SIG-M5 (cell line): ENCODE measurements at places on chromosomes 5 and 9.

DNA sequence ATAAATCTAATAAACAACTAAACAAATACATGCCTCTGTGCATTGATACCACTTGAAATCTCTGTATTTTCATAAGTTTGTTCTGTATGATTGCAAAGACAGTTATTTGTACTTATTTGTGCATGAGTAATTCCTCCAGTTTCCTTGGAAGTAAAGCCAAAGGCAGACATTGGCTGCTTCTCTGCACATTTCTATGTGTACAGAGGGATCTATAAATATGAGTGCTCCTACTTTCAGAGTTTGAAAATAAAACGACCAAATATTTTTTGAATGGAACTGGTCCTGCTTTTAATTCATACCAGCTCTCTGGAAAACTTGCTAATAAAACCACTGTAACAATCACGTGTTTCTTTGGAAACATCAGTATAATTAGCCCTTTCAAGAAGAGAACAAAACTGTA, 306.5 kb downstream of the MAN2A1 start:
- no peak for DNase-seq

DNA sequence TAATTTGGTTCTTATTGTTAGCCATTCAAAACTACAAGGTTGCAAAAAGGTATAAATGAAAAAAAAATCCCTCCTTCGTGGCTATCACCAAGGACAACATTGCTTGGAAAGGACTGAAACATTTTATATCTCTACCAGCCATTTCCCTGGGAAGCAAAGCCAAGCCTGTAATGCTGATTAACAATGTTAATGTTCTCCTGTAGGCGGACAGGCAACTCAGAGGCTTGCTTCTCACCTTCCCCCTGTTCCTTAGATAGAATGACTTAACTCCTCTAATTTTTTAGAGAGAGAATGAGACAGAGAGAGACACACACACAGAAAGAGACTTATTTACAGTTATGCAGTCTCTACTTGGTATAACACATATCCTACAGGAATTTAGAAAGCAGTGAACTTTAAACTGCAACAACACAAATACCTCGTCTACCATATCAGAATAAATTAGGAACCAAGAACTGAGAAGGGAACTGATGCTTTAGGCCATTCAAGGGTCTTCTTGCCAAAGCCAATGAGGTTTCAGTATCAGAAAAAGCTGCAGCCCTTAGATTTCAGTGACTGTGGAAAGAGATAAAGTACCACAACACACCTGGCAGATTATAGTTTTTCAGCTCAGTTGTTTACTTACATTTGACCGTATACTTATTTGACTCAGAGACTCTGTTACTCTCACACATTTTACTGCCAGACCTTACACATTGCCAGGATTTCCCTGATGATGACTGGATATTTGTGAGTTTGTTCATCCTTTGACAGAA, 20.9 kb upstream of the MAN2A1 start:
- no peak for DNase-seq

DNA sequence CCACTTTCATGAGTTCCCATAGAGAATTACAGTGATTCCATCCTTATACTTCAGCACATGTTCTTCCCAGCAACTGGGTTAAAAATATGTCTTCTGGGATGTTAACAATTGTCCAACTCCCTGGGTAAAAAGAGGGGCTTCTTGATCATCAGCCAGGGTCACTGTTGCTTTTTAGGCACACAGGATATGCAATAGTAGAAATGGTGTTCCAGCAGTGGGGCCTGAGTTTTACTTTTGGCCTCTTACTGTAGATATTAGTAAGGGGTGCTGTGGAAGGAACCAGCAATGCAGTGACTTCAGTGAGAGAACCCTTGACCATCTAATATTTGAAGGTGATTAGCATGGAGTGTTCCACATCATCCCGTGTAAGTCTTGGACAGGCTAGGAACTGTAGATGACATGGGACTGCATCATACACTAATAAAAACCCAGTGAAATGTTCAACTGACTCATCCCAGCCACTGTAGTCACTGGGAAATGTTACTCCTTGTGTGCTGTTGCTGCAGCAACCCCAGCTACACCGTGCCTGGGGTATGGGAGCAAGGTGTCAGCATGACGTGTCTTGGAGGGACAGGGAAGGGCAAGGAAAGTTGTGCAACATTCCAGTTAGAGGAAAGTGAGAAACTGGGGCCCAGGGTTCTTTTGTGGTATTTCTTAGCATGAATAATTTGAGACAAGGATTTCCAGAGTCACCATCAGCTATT, 610.9 kb downstream of the RAB3C start:
- no peak for DNase-seq

GRCh38 chr5:43171926-43172325, 20.1 kb upstream of the NIM1K start:
- no peak for DNase-seq

GRCh38 chr9:136075881-136076678, 19.0 kb downstream of the NACC2 start:
- DNase-seq, result no peak

DNA sequence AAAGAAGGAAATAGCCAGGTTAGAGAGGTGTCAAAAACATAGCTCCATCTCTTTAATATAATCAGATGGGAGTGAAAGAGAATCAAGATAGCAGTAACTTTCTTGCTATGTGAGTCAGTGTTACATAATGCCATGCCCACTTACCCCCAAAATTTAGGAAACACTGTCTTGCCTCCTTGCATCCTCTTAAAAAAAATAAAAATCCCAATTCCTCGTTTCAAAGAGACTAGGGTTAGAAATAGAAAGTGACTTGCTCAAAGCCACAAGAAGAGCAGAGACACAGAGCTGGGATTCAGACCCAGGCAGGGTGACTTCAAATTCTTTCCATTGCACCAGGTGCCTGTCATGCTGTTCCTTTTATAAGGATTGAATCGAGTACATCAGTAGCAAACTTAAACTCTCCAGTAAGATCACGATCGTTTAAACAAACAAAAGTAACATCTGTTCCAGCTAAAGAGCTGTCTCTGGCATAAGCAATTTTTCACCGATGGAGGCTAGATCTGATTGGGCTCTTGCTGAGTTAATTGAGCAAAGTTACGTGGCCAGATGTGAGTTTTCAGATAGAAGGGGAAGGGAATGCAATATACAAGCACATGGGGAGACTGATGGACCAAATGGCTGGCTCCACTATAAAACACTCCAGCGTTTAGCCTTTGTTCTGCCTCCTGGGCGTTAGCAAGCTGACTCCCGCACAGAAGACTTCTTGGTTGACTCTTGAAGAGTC, 176.9 kb downstream of the PALM2AKAP2 start:
- no peak for DNase-seq

DNA sequence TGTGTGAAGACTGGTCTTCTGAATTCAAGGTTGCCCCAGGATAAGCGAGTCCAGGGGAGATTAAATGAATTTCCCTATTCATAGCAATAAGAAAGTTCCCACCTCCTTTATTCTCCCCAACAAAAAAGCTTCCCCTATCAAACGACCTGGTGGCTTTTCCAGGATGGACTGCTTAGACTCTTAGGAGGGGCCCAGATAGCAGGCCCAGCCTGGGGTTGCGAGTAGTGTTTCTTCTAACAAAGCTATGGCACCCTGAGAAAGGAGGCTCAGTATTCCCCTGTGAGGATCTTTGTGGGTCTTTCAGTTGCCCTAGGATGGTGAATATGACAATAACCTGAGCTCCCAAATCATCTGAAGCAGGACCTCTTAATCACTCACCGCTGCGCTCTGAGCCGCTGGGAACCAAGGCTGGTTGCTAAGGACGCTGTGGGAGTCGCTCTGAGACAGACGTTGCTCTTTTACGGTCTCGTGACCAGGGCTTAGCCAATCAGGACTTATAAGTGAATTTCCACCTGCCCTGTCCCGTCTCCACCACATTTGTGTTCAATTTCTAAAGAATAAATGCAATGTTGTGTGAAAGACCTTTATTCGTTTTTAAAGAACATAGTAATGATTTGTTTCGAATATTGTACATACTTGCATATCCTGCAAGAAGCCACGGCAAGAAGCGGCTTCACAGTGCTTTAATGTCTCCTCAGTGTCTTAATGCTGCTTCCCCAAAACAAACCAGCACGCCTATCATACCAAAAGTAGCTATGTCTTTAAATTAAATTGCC, at the start of gene TMEM232:
Gene TMEM232, minus strand, starts transcription at position 423 of the 776 bp plus-strand sequence. CDS start 59,319 bp downstream, outside the sequence.
- no peak for DNase-seq

GRCh38 chr9:34709196-34709978, 549 bp downstream of the CCL21 start:
- DNase-seq, result no peak

DNA sequence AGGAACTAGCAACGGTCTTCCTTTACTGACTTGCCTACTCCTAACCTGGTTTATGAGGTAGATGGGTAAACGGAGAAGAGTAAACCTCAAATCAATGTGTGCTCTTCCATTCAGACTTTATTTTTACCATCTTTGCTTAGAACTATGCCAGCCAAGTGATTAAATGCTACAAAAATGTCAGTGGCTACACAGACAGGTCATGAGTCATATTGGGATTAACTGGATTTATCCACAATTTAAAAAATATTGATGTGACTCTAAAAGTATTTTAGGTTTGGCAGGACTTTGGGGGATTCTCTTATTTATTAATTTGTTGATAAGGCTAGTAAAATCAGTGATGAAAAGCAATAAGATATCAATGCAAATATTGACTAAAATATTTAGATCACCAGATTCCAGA, 275.0 kb downstream of the PLK2 start:
- DNase-seq, result no peak

- no peak for DNase-seq
Observed at GRCh38 chr9:130411566-130411915, 33.2 kb upstream of the ASS1 start.

GRCh38 chr5:13187186-13187585, 757.3 kb downstream of the DNAH5 start:
- no peak for DNase-seq

DNA sequence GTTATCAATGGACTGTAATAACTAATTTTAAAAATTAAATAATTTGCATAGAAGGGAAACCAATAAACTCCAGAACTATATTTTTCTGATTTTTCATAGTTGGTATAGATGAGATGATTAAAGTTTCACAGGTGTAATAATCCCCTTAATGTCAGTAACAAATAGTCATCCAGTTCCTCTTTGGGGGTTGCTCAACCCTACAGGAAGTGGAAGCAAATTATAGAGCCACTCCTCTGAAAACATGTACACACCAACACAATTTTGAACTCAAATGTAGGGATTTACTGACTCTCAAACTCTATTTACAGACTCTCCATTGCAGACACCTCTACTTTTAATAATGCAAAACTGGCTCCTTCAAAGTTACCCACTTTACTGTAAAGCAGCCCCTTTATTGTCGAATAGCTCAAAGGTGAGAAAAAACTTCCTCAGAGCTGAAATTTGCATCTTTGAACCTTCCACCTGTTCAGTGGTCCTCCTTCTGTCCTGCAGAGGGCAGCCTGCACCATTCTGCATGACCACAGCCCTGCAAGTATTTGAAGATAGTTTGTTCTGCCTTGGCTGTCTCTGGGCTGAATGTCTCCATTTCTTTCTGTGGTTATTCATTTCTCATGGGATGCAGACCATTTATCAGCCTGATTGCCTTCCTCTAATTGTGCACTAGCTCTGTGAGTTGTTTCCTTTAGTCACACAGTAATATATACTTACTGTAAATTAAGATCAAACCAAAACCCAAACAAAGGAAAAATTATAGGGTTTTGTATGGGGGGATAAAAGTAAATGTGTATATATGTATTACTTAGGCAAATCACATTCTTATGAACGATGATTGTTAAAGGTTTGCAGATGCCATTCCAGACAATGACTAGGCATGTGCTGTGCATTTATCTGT, 383.2 kb upstream of the SGCD start:
- DNase-seq, result no peak

GRCh38 chr5:159149085-159149484, 49.4 kb upstream of the EBF1 start:
- no peak for DNase-seq

- DNase-seq, result no peak
Observed at GRCh38 chr9:110213413-110214044, 5.6 kb upstream of the C9orf152 start.

GRCh38 chr5:149790276-149790675, 60.2 kb downstream of the PPARGC1B start:
- no peak for DNase-seq

- DNase-seq, result no peak
Observed at GRCh38 chr5:66639037-66639436, 42.8 kb downstream of the MAST4 start.

DNA sequence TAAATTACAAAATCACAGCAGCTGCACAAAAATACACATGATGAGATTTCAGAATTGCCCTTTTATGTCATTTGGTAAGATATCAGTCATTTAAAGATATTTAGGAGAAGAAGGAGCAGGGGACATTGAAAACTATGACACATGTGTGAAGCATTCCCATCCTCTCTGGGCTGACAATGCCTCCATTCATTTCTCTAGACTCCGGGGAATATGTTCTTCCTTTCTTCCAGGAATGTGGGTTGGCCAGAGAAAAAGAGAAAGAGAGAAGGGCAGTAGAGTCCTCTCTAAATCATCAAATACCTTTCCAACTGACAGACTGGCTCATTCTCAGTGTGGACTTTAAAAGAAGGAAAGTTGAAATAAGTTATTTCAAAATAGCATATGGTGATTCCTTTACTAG, 205.6 kb upstream of the ADAMTSL1 start:
- no peak for DNase-seq

DNA sequence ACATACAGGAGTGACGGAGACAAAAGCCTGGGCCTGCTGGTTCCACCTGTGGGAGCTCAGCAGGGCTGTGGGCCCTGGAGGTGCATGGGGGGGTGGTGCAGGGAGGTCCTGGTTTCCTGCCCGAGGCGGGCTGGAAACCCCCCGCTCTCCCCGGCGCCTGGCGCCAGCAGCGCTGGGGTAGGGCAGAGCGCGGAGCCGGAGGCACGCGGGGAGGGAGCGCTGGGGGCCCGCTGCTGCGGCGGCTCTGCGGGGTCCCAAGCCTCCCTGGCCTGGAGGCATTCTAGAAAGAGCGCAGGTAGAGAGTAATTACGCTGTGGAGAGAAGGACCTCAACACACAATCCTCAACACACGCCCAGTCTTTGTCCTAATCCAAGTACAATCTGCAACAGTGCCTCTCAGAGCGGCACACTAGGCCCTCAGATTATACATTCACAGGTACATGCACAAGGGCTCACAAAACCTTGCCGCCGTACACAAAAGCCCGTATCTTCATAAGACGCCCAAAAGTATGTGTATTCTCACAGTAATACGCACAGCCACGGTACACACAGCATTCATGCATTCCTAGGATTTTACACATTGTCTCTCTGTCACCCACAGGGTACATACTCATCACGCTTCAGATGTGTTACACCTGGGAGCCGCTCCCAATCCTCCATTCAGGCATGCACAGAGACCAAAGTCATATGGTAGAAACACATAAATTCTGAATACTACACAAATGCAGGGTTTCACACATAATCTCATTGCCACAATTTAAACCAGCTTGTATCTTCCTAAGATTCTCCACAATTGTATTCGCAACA, 2.1 kb upstream of the HAND1 start:
- DNase-seq, result no peak

- DNase-seq, result no peak
Observed at GRCh38 chr9:37624073-37624472, 26.7 kb upstream of the FRMPD1 start.

GRCh38 chr5:78997090-78997489, 12.0 kb upstream of the ARSB start:
- no peak for DNase-seq

GRCh38 chr5:54772684-54773083, 212.7 kb downstream of the ESM1 start:
- DNase-seq, result no peak

- no peak for DNase-seq
Observed at GRCh38 chr9:130933114-130934046, 5.7 kb downstream of the FIBCD1 start.

- no peak for DNase-seq
Observed at GRCh38 chr5:52342361-52342760, 445.4 kb upstream of the ITGA1 start.

- no peak for DNase-seq
Observed at GRCh38 chr9:976258-976942, at the start of gene DMRT3. DMRT3 (plus strand) TSS chr9:976655; CDS start chr9:977002, 347 bp downstream.

GRCh38 chr5:110086658-110087388, 397.1 kb downstream of the MAN2A1 start:
- DNase-seq, result no peak
